ENCODE measurements at places on chromosomes 16 and 17.

DNA sequence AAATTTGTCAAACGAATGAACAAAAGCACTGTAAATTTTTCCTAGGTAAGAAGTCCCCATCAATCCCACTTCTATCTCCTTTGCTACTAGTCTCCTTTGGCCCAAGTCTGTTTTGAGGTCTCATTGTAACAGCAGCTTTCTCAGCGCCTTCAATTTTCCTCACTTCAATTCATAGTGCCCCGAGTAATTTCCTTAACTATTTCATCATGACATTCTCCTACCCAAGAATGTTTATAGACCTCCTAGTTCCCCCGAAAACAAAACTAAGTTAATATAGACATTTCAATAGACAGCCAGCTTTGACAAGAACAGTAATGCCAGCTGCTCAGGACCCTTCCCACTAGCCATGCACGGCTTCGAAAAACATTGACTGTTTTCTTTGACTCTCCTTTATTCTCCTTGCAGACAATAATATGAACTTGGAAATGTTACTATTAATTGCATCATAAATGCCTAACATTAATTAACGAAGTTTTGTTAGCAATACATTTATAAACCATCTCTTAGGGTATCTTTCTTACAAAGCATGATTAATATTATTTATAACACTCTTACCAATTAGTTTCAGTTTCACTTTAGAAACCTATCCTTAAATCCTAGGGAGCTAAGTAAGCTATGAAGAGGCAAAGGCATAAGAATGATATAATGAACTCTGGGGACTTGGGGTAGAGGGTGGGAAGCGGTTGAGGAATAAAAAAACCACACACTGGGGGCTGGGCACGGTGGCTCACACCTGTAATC is 22.8 kb downstream of the GLG1 start:
- no peak for DNase-seq

DNA sequence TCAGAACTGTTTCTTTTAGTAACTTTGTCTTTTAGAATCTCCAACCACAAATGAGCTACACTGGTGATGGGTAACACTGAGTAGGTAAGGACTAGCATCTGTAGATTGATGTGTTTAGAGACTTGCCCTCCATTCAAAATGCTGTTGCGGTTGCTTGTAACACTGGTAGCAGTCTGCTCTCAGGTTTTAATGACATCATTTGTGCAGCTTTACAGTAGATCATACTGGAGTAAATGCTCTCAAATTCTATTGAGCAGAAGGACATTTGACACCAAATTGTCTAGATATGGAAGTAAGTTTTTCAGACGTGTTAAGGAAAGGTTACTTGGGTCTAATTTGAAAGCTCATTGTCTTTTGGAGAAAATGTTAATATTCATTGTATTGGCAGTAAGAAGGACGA is 98.8 kb downstream of the NLK start:
- no peak for DNase-seq

GRCh38 chr17:35046245-35046644 is 17.3 kb downstream of the RFFL start:
- no peak for DNase-seq

- no peak for DNase-seq
These were observed 14.7 kb downstream of the KNOP1 start for GRCh38 chr16:19703172-19703889.

GRCh38 chr17:76219670-76220383 is 20.5 kb downstream of the RNF157 start:
- no peak for DNase-seq

GRCh38 chr17:47203984-47204721 is 5.0 kb upstream of the MYL4 start:
- peak; percentile 81 for DNase-seq

GRCh38 chr16:19112099-19112407 is 1.7 kb upstream of the ITPRIPL2 start:
- DNase-seq: no peak

GRCh38 chr17:51869387-51869786 is 289.1 kb downstream of the CA10 start:
- no peak for DNase-seq

- DNase-seq: peak; percentile 20
These were observed 47.5 kb downstream of the SLC6A2 start for GRCh38 chr16:55703003-55704001.

- no peak for DNase-seq
These were observed 290.1 kb downstream of the C16orf95 start for GRCh38 chr16:87027056-87027616.

- no peak for DNase-seq
These were observed 9.3 kb downstream of the KCTD5 start for GRCh38 chr16:2691491-2692248.

GRCh38 chr16:78706637-78707036 is 607.2 kb downstream of the WWOX start:
- no peak for DNase-seq

DNA sequence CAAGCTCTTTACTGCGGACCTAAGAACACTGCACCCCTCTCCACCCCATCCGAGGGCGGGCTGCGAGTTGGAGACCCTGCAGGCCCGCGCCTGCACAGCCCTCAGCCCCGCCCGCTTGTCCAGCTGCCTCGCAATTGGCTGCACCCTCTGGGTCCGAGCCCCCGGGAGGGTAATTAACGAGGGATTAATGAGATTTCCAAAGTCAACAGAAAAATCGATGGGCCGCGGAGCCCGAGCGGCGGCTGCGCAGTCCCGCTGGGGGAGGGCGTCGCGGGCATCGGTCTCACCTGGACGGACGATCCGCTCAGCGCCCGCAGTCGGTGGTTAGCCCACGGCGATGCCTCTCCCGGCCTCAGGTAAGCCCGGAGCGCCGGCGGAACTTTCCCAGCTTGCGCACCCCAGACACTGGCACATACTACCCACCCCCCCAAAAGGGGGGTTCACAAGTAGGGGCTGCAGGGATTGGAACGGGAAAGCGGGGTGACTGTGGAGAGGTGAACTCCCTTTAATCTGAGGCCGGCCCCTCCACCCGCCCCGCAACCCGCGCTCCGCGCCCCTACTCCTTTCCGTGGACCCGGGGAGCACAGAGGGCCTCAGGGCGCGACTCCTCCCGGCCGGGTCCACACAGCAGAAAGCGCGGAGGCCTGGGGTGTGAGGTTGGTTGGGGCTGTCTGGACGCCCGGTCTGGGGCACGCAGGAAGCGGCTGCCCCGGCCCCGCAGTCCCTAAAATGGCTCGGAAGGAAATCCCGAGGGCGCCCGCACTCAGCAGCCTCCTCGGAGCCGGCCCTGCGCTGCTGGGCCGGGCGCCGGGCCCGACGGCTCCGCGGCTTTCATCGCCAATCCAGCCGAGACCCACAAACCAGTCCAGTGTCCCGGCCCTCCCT is at the start of gene OTOP3:
TSS of gene OTOP3 (plus strand) at position 314 of the 885 bp plus-strand sequence. CDS start at position 338, 24 bp downstream.
- DNase-seq: no peak

DNA sequence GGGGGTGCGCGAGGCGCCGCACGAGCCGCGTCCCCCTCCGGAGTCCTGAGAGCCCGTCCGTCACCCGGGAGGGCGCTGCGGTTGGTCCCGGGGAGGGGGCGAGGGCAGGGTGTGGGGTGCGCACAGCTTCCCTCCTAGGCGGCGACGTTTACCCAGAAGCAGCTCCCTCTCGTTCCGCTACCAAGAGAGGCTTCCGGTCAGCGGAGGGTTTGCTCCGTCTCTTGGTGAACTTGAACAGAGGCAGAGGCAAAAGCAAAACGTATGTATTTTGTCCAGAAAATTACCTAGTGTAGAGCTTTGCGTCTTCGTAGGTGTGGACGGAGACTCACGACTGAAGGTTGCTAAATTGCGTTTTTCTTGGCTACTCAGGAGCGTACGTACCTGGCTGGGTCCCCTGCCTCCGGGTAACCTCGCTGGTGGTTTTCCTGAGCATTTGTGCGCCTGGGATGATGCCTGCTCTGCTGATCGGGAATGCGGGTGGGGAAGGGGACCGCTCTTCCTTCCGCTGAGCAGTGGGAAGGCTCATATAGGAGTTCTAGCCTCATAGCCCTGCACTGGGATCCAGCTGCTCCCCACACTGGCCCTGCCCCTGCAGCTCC is 833 bp downstream of the WSCD1 start:
- DNase-seq: no peak

DNA sequence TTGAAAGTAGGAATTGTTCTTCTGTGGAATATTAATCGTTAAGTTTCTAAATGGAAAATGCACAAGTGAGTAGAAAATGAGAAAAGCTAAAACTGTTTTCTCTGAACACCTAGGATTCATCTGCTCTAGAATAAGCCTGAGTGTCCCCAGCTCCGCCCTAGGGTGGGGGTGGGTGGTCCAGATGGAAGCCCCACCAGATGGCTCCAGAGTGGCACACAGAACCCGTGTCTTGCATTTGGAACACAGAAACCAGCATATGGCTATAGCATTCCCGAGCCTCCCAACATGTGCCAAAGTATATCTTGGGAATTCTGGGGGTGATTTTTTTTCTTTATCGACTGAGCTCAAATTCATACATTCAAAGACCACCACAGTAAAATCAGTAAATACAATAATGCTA is 517.7 kb upstream of the PSMD7 start:
- no peak for DNase-seq

DNA sequence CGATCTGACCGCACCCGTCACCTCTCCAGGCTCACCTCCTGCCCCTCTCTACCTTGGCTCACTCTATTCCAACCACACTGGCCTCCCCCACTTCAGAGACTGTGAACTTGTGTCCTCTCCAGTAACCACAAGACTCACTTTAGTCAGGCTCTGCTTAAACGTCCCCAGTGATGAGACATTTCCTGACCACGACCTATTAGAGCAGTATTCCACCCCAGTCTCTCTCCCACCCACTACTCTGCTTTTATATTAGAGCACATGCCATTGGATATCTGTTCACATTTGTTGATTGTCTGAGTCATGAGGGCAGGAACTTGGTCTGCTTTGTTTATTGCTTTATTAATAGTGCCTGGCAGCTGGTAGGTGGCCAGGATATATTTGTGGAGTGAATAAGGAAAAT is 20.1 kb downstream of the COX11 start:
- peak; percentile 98 for DNase-seq

GRCh38 chr16:67391424-67392300 is 1.6 kb downstream of the TPPP3 start:
- DNase-seq: peak; percentile 19

DNA sequence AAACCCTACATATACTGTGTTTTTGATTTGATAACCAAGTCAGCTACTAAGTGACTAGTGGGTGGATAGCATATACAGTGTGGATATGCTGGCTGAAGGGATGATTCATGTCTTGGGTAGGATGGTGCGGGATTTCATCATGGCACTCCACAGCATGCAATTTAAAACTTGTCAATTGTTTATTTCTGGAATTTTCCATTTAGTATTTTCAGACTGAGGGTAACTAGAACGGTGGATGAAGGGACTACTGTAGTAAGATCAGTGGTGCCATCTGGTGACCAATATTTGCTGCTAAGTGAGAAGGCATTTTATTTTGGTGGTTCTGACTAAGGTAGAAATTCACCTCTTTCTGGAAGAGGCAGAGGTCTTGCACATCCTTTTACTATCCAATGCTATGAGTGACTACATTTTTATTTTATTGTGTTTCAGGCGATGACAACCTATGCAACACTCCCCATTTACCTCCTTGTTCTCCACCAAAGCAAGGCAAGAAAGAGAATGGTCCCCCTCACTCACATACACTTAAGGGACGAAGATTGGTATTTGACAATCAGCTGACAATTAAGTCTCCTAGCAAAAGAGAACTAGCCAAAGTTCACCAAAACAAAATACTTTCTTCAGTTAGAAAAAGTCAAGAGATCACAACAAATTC is 3.1 kb downstream of the CDC6 start:
- DNase-seq: peak; percentile 84

DNA sequence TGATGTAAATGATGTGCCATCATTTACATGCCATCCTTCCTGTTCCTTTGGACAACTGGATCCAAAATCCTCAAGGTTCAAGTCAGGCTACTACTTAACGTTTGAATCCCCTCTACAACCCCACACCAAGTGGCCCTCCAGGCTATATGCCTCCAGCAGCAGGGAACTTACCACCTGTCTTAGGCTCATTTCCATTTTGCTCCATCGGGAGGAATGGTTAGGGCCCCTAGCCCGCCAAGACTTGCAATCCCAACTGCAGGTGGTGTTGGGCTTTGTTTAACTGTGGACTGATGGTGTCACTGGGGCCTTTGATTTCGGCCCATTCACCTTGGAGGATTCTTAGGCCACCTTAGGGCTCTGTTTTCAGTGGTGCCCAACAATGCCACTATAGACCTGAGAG is 9.7 kb downstream of the HNF1B start:
- no peak for DNase-seq

- no peak for DNase-seq
These were observed 71.0 kb upstream of the EFCAB3 start for GRCh38 chr17:62309396-62309795.

- DNase-seq: no peak
These were observed 410.9 kb upstream of the SOX9 start for GRCh38 chr17:71709946-71710345.

- no peak for DNase-seq
These were observed 39.6 kb downstream of the STX8 start for GRCh38 chr17:9536061-9536460.

GRCh38 chr16:57863434-57864160 is 61.3 kb upstream of the KIFC3 start:
- peak; percentile 69 for DNase-seq

- no peak for DNase-seq
These were observed 40.9 kb downstream of the RAP1GAP2 start for GRCh38 chr17:2837147-2837561.

- DNase-seq: no peak
These were observed 15.5 kb downstream of the AXIN2 start for GRCh38 chr17:65545705-65546523.

DNA sequence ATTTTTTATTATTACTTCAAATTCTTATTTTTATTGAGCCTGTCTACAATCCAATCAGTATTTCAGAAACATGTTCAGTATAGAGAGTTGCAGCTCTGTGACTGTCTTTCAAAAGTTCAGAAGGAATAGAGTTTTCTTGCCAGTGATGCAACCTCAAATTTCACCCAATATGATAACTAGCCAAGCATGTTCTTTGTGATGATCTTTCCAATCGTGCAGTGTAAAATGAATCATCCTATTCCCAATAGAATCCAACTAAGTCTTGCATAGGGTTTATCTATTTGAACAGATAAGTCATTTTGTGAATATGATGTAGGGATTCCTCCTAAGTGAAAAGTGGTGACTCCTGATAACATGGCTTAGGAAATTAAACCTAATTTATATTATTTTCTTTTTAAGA is 937.8 kb downstream of the KCNJ2 start:
- no peak for DNase-seq
